HL-60 (cell line): ENCODE measurements at places on chromosomes 1 and 21.
A peak's percentile ranks its signal among the peaks of the same experiment; 100 is the strongest.

GRCh38 chr21:43591571-43591970 is 67.7 kb downstream of the HSF2BP start:
- no peak for DNase-seq

DNA sequence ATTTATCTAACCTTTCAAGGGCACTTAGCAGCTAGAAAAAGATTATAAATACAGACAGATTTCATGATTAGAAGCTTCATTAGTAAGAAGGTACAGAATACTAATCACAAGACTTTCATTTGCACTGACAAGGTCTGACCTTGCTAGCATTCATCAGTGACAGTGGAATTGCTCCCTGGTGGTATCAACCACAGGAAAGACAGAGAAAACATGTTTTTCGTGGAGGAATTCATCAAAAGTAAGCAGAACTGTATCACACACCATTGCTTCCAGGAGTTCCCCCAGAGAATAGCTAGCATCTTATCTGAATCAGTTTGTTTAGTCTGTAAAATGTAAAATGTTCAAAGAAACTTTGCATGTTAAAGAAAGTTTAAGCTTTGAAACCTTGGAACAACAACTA is 20.6 kb upstream of the CRB1 start:
- DNase-seq = no peak

DNA sequence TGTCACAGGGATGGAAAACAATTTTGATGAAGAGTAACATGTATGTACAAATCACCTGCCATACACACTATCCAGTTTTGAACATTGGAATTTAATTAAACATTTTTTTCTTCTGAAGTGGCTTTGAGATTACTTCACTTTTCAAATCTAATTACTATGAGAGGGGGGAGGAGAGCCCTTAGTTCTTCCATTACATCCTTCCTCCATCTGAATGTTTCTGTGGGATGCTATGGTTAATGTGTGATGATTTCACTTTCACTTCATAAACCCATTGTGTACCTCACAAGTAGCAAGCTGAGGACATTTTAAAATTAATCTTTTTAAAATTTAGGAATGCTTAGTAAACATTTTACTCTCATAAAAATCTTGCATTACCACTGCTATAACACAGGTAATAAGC is 156.9 kb downstream of the RUNX1 start:
- DNase-seq = no peak

DNA sequence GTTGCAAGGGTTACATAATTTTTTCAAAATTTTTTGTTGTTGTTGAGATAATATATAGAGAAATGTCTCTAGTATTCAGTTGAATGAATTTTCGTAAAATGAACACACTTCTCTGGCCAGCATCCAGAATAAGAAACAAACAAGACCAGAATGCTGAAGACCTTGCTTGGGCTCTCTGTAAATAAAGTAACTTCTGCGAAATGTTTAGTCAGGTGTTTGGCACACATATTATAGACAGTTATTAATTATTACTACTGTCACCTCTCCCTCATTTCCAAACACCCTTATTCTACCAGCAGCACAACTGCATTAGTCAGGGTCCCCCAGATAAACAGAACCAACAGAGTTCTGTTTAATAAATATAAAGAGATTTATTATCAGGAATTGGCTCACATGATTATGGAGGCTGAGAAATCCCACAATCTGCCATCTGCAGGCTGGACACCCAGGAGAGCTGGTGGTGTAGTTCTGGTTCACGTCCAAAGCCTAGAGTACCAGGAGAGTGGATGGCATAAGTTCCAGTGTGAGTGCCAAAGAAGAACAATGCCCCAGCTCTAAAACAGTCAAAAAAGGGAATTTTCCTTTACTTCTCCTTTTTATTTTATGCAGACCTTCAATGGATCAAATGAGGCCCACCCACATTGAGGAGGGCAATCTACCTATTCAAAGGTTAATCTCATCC is 44.1 kb upstream of the KCND3 start:
- DNase-seq = no peak

- DNase-seq = no peak
These were observed 117.7 kb upstream of the SLC44A3 start for GRCh38 chr1:94702442-94702815.

- DNase-seq = no peak
These were observed 120.9 kb downstream of the USP25 start for GRCh38 chr21:15850645-15851044.

- DNase-seq = no peak
These were observed 145.0 kb upstream of the C1orf105 start for GRCh38 chr1:172275478-172275877.

DNA sequence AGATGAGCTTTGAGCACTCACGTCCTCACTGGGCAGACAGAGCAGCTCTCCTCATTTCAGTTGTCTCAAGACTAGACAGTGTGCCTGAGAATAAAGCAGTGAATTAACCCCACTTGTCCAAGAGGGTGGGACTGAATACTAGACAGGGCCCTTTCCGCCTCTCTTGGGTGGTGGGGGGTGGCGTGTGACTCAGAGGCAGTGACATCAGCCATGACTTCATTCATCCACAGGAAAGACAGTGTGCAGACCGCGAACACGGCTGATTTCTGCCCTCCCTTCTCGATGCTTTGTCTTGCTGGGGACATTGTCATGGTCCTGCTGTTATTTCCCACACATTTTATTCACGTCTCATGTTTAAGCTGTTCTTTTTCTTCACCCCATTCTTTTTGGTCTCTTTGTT is 64.9 kb downstream of the FGGY start:
- no peak for DNase-seq

- DNase-seq = no peak
These were observed 87.1 kb upstream of the ZNF281 start for GRCh38 chr1:200496937-200497336.

GRCh38 chr1:203408486-203409481 is 57.9 kb upstream of the FMOD start:
- DNase-seq = no peak

DNA sequence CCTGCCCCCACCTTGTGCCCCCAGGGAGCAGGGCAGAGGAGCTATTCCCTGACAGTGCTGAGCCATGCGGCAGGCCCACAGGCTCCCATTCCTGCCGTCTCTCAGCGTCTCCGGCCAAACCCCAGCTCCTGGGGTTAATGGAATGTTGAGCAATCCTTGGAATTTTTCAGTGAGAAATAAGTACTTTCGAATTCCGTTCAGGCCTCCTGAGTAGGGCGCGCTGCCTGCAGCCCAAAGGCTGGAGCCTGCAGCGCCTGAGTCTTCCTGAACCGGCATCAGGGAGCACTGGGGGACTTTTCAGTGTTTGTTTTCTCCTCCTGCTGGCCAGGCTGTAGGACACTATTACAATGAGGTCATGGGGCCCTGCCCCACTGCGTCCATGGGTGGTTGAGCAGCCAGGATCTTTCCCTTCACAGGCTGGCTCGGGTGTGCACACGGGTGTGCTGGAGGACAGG is 33.3 kb upstream of the CSF1 start:
- no peak for DNase-seq

DNA sequence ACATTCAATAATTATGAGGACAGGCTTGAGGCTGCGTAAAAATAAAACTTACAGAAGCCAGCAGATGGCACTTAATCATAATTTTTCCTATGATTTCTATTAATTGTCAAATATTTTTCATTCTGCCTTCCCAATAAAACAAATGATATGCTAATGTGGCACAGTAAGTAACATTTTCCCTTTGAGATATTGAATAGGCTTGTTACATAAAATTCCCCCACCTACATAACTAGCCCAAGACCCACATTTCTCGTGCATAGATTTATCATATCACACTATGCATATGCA is 55.4 kb upstream of the PTGFRN start:
- DNase-seq = no peak

DNA sequence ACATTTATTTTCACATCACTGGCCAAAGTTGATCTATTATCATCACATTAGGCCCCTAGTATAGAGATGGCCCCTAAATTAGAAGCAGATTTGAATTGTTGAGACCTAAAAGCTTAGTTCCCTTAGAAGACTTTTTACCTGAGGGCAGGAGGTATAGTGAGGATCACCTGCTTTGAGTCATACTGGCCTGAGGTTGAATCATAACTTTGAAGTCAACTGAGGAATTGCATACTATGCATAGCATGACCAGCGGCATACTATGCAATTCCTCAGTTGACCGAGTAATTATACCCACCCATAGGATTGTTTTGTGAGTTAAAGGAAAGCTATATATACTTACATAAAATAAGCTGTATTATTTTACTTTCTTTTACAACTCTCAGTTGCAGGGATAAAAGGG is 50.3 kb upstream of the DPH5 start:
- DNase-seq = no peak

GRCh38 chr1:165884690-165885304 is 57.4 kb downstream of the UCK2 start:
- peak; percentile 80 for DNase-seq

DNA sequence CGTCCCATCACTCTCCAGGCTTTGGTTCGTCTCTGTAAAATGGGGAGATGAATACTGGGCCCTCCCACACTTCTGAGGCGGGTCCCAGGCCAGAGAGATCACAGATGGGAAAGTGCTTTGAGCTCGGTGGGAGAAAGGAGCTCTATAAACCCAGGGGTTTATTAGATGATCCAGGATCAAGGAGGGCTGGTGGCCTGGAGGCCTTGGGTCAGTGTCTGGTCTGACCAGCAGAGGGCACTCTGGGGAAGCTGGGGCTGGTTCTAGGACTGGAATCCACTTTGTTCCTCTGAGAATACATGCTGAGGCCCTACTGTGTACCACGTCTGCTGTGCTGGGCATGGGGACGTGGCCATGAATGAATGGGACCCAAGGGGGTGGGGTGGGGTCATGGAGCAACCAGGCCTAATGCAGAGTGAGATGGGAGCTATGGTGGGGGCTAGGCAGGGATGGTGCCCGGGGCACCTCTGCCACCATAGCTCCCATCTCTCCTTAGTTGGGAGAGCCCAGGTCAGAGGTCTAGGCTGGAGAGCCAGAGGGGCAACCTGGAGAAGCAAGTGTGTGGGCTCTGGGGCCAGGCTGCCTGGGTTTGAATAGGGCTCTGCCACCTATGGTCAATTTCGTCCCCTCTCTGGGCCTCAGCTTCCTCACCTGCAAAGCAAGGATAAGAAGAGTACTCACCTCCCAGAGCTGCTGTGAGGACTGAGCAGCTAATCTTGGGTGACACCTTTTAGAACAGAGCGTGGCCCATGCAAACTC is 9.0 kb upstream of the FAM131C start:
- DNase-seq = no peak

- DNase-seq = no peak
These were observed 145.0 kb downstream of the PBX1 start for GRCh38 chr1:164703960-164704411.

GRCh38 chr21:27112186-27112585 is 145.3 kb upstream of the ADAMTS5 start:
- no peak for DNase-seq

DNA sequence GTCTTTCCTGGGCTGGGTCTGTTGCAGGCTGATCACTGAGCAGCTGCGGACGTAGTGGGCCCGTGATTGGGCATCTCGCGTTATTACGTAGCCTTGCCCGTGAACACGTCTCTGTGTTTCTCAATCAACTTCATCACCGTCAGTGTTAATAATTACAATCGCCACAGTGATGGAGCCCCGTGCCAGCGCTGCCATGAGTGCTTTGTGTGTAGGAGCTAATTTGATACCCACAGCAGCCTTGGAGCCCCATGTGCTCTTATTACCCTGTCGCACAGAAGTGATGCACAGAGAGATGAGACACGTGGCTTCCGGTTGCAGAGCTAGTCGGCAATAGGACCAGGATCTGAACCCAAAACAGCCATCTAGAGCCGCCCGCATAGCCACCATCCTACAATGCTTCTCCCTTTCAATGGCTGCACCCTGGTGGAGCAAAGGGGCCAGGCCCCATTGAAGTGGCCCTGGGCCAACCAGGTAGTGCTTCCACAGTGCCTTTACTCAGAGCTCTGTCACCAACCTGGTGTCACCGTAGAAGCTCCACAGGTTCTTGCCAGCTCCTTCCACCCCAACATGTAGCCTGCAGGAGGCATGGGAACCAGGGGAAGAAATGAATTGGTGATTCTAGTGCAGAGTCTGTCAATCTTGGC is 398.5 kb upstream of the VAMP3 start:
- no peak for DNase-seq

DNA sequence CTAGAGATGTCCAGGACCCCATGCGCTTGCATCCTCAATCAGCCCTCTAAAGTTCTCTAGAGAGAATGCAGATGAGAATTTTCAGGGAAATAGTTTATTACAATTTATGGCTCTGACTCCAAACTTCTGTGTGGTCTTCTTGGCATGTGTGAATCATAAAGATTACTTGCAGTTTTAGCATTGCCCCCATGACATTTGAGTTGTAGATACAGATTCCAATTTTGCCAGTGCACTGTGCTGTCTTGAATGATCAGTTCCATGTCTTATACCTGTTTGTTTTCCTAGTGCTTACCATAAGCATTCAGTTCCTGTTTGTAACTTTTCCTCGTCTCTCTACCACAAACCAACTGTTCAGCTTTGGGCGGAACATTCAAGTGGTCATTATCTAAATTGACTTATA is 4.8 kb downstream of the KRTAP21-3 start:
- no peak for DNase-seq

GRCh38 chr1:156096640-156097391 is 14.6 kb upstream of the MEX3A start:
- DNase-seq = peak; percentile 89

GRCh38 chr1:204541626-204542025 is 25.4 kb downstream of the MDM4 start:
- DNase-seq = no peak

GRCh38 chr1:61011561-61012263 is 70.6 kb upstream of the NFIA start:
- DNase-seq = no peak

DNA sequence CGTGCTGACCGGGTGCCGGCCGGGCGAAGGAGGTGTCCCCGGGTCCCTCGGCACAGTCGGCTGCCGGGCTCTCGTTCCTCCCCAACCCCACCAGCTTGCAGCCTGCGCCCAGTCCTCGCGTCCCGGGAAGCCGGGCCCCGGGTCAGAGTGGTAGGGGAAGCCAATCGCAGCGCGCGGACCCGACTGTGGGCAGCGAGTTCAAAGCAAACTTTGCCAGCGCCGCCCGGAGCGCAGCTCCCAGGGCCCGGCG is 328 bp downstream of the MYCL start:
- no peak for DNase-seq

DNA sequence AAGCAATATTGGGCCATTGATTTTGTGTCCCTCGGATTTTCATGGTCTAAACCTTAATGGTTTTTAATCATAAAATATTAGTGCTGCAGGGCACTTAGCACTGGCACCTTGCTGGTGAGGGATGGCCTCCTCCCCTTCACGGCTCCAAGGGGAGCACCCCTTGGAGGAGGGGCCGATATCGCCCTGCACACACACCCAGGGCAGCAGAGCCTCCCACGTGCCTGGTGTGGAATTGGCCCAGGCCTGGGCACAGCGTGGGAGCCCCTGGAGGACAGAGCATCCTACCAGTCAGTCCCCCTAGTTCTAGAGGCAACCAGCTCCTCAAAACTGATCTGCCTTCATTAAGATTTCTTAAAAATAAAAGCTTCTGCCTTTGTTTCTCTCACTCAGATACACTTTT is 90.7 kb upstream of the CSF3R start:
- no peak for DNase-seq

GRCh38 chr21:33293811-33294216 is 27.6 kb downstream of the IL10RB start:
- DNase-seq = no peak
